ENCODE measurements at places on chromosomes 4 and X.
A peak's percentile ranks its signal among the peaks of the same experiment; 100 is the strongest.

DNA sequence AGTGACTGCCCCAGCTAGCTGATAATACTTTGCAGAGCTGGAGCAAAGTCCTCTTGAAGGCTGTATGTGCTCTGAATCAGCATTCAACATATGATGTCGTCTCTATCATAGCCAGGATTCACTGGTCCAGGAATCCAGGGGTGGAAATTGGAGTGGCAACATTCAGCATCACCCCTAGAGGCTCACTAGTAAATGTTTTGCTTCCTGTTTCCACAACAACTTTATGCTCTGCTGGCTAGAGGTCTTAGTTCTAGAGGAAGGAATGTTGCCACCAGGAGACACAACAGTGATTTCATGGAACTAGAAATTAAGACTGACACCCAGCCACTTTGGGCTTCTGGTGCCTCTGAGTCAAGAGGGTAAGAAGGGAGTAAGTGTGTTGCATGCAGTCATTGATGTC is 11.3 kb downstream of the MAGEA1 start:
- no peak for DNase-seq

DNA sequence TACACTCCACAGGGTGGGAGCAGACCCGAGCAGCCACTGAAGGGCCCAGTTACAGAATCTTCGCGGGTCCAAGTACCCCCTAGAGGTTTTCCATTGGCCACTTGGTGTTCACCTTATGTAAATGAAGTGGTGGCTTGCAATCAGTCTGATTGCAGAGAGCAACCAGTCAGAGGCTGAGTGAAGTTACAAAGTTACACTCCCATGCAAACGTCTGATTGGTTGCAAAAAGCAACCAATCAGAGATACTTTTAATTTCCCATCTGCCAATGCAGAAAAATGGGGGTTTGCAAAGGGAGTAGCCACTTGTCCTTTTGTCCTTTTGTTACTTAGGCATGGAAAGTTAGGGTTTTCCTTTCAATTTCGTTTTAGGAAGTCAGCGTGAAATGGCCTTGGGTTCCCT is 27.0 kb upstream of the NKAP start:
- no peak for DNase-seq

GRCh38 chr4:140250989-140251552 is 97.1 kb upstream of the MAML3 start:
- no peak for DNase-seq

- DNase-seq: no peak
These were observed 535.1 kb downstream of the FAT4 start for GRCh38 chr4:125849869-125850268.

DNA sequence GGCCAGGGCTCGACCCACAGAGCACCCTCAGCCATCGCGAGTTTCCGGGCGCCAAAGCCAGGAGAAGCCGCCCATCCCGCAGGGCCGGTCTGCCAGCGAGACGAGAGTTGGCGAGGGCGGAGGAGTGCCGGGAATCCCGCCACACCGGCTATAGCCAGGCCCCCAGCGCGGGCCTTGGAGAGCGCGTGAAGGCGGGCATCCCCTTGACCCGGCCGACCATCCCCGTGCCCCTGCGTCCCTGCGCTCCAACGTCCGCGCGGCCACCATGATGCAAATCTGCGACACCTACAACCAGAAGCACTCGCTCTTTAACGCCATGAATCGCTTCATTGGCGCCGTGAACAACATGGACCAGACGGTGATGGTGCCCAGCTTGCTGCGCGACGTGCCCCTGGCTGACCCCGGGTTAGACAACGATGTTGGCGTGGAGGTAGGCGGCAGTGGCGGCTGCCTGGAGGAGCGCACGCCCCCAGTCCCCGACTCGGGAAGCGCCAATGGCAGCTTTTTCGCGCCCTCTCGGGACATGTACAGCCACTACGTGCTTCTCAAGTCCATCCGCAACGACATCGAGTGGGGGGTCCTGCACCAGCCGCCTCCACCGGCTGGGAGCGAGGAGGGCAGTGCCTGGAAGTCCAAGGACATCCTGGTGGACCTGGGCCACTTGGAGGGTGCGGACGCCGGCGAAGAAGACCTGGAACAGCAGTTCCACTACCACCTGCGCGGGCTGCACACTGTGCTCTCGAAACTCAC is 3.6 kb downstream of the MID1IP1 start:
- DNase-seq: no peak

DNA sequence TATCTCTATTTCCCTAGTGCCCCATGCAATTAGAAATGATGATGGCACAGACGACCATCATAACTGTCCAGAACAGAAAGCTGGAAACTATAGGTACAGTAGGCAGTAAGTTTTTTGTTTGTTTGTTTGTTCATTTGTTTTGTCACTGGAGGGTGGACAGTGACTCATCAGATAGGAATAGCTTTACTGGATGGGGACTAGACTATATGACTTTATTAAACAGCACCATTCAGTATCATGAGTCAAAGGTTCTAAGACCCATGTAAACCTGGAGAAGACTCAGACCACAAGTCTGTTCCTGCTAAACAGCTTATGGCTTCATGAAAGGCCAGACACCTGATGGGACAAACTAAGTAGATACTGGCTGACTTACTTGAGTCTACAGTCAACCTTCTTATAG is 38.4 kb downstream of the PLAC1 start:
- DNase-seq: no peak

DNA sequence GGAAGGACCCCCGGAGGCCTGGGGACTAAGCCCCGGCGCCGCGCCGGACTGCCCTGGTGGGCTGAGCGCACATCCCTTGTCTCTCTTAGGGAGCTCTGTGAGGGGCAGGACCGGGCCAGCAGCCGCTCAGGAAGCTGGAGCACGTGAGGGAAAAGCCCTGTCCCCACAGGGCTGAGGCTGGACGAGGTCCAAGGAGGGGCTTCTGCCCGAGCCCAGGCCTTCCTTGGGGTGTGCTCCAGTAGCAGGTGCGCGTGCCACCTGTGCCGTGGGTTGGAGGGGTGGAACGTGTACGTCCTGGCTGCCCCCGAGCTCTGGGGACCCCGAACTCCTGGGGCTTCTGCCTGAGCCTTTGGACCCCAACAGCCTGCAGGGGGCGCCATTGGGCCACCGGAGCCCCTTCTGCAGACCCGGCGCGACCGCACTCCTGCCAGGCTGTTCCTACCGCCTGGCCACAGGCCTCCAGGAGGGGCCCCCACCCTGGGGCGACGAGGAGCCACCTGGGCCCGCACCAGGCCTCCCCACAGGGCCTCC is 27.2 kb downstream of the TACC3 start:
- DNase-seq: peak; percentile 63

GRCh38 chr4:113209153-113209552 is 159.7 kb downstream of the ANK2 start:
- DNase-seq: no peak

DNA sequence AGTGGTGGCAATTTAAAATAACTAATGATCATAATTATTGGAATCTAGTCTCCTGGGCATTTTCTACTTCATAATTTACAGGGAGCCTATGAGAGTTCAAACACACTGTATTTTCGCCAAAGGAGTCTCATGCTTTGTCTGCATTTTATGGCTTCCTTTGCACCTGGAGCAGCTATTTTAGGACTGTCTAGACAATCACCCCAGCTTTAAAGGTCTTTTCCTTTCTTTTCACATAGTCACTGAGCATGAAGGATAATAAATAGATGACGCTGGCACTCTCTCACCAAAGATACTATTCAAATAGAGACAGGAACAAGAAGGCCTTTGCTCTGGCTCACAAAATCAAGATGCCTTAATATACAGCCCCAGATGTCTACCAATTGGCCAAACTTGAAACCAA is 43.0 kb downstream of the AMELX start:
- no peak for DNase-seq

DNA sequence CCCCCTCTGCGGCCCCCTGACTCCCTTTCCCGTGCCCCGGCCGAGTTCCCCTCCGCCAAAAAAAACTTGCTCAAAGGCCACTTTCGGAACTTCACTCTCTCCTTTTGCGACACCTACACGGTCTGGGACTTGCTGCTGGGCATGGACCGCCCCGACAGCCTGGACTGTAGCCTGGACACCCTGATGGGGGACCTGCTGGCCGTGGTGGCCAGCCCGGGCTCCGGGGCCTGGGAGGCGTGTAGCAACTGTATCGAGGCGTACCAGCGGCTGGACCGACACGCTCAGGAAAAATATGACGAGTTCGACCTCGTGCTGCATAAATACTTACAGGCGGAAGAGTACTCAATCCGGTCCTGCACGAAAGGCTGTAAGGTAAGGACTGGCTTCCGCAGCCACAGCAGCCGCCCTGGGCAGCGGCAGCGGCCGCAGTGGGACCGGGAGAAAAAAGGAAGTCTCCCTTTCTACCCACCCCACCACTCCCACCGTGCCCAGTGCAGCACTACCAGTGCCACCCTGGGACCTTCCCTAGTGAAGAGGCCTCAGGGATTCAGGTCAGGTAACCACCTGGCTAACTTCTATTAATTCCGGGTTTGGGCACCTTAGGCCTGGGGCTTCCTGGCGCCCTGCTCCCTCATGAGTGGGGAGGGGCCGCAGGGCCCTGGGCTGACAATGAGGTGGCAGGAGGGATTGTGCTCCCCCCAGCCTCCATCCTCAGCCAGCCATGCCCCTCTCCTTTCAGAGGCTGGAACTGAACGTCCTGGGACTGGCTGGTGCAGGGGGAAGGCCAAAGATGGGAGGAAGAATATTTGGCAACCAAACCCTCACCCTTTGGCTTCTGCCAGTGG is 1.9 kb downstream of the NALF2 start:
- DNase-seq: no peak

- no peak for DNase-seq
These were observed 221.7 kb downstream of the APBB2 start for GRCh38 chr4:40992472-40993295.

GRCh38 chr4:119151161-119151560 is 15.5 kb downstream of the MYOZ2 start:
- no peak for DNase-seq

GRCh38 chr4:152039023-152039481 is 278.2 kb upstream of the GATB start:
- no peak for DNase-seq

DNA sequence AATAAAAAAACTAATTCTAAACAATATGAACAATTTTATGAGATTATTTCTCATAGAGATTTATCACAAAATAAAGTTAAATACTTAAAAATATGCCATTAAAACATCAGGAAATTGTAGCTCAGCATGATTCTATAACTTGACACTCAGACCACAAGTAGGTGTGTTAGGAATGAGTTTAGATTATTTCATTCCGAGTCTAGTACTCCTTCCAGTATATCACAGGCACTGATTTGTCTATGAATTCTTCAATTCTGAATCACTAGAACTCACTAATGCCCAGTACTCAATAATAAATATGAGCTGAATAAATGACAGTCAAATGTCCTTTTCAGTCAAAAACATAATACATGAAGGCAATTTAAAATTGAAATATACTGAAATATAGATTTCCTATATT is 22.2 kb downstream of the BOD1L1 start:
- DNase-seq: no peak

GRCh38 chr4:81146466-81146865 is 68.6 kb downstream of the PRKG2 start:
- DNase-seq: no peak

DNA sequence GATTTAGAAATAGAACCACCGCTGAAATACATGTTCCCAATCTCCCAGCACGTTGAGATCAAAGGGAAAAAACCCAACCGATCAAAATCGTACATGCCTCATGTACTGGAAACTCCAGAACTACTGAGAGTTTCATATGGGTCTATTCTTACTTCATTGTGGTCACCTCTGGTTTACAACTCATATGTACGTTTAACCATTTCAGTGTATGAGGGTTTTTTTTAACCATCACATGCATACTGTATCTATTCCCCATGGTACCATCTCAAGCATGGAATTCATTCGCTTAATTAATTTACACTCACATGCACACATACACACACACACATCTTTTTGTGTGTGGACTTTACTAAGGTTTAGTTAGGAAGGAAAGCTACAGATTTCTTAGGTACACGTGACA is 46.0 kb upstream of the CLNK start:
- DNase-seq: no peak

- no peak for DNase-seq
These were observed 176.4 kb downstream of the IL13RA2 start for GRCh38 chrX:114841051-114841450.

DNA sequence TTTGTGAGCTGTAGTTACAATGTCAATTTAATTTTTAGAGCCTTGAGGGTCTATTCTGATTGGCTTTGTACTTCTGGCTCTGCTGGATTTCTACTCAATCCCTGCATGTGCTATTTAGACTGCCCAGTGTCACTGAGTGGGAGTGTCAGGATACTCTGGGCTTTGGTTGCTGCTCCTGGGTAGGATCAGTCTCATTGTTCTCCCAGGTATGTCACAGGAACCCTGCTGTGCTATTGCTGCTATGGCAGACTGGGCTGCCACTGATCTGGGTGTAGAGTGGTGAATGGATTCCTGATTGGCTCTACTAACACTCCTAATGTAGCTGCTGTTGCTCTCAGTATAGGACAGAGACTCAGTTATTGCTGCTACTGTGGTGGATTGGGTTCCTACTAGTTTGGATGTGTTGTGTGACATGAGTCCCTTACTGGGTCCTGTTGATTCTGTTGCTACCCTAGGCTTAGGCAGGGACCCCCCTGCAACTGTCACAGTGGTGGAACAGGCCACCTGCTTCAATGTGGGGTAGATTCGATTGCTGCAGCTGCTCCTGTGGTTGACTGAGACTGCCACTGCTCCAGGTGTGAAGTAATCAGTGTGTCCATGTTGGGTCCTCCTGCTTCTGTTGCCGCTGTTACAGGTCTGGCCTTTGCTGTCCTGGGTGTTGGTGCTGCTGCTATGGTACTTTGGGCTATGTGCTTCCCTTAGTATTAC is 707.8 kb upstream of the AMOT start:
- DNase-seq: no peak

- no peak for DNase-seq
These were observed 11.0 kb upstream of the DUSP9 start for GRCh38 chrX:153635788-153636668.

DNA sequence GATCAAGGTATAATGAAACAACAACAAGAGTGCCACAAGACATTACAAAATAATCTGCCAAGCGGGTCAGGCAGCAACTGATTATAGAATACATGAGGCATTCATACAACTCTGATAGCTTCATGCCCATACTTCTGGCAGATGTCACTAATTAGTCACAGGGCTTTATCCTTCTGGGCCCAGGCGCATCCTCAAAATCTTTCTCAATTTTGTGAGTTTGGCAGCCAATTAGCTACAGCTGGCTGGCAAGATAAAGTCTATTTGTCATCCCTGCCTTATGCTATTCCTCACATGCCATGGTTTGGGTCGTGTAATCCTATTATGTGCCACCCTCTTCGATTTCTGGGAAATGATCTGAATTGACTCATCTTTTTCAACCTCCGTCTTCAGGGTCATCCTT is 254.3 kb downstream of the PACRGL start:
- no peak for DNase-seq

DNA sequence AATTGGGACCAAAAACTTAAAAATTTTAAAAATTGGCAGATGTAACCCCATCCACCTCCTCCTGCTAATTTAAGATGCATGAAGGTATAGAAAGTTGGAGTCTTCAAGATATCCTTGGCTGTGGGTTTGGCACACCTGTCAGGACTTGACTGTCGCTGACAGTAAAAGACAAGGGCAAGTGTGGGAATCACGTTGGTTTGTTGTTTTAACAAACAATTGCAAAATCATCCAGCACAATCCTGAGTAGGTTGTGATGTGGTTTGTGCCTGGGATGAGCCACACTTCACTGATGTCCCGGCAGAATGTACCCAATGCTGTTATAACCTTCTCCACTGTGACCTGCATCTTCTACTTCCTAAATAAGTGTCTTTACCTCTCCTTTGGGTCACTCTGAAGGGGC is 24.0 kb downstream of the HOPX start:
- no peak for DNase-seq

- DNase-seq: no peak
These were observed 22.8 kb downstream of the CRMP1 start for GRCh38 chr4:5869966-5870619.

Measured in activated naive CD8-positive, alpha-beta T cell treated with anti-CD3 and anti-CD28 coated beads, Interleukin-2, amount 50 U/mL, for 16 hours (primary cell).